ENCODE measurements at places on chromosomes 16 and 17.

DNA sequence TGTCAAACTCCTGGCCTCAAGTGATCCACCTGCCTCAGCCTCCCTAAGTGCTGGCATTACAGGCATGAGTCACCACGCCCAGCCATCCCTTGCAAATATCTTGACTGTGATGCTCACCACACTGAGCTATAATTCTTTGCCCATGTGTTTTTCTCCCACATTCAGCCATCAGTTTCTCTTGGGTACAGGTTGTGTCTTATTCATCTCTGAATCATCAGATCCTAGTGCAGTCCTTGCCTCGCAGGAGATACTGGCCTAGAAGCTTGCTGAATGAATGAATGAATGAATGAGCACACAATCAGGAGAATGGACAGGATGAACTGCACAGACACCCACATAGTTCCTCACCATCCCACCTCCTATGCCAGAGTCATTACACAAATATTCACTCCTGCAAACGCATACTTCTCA is 24.4 kb upstream of the ETV4 start:
- no peak for DNase-seq

DNA sequence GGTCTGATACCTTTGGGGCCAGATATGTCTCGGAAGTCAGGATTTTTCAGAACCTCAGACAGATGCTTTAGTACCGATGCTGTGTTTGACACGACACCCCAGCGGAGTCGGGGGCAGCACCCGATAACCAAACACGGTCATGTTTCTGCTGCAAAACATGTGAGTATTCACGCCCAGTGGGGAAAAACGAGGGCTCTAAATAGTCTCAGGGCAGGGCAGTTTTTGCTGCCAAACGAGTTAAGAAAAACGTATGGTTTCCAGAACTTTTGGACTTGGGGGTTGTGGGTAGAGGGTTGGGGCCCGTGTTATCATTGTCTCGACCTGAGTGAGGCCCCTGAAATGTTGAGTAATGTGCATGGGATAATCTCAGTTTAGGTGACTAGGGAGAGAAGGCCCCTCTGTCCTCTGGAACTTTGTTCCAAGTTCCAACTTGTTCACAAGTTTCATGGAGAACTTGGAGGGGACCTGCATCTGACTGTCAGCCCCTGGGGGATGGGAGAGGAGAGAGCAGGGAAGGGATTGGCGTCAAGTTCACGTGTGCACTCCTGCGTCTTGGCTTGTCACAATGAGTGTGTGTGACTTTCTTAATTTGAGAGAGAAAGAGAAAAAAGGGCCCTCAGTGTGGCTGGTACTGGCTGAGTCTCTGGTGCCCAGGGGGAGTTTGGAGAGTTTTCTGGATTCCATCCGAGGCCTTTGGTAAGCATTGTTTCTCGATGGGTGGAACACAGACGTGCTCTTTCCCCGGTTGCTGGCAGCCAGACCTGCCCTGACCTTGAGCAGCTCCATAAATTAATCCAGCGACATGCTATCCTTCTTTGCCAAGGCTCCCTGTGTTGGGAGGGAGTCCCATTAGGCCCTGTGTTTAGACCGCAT is 83.9 kb upstream of the CIBAR2 start:
- no peak for DNase-seq

DNA sequence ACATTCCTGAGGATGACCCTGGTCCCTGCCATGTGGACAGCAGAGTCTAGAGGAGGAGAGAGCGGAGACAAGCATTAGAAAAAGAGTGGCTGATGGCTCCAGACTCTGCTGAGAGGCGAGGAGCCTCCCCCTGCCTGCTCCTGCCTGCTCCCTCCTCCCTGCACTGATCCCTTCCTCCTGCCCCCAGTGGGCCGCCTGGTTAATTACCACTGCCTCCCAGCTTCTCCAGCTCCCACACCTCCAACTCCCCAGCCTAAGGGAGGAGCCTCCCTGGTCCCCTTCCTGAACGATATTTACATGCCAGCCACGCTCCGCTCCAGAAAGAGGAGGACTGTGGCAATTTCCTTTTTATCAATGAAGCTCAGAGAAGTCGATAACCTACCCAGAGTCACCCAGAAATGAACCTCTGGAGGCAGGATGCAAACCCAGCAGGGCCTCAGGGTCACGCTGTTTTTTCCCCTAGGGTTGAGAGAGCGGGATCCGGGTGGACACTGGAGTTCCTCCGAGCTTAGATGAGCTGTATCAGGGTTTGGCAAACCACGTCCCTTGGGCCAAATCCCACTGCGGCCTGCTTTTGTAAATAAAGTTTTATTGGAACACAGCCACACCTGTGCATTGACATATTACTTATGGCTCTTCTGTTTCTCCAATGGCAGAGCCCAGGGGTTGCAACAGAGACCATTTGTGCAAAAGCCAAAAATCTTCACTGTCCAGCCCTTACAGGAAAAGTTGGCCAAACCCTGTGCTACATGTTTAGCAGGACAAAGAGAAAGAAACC is 27.1 kb upstream of the JPH3 start:
- DNase-seq = peak; percentile 54

DNA sequence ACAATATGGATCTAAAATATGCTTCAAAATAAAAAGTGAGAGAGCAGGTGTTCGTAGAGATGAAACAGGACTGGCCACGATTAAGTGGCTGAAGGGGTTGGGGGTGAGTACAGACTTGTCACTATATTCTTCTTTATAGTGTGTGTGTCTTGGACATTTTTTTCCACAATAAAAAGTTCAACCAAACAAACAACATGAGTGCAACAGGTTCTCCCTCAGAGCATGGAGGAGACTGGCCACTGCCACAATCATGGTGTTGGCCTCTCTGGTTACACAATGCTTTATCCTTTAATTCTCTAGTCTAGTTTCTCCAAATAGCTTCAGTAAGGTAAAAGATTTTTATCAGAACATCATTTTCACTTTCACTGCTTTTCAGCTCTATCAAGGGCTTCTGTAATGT is 109.3 kb downstream of the PARN start:
- DNase-seq = no peak

DNA sequence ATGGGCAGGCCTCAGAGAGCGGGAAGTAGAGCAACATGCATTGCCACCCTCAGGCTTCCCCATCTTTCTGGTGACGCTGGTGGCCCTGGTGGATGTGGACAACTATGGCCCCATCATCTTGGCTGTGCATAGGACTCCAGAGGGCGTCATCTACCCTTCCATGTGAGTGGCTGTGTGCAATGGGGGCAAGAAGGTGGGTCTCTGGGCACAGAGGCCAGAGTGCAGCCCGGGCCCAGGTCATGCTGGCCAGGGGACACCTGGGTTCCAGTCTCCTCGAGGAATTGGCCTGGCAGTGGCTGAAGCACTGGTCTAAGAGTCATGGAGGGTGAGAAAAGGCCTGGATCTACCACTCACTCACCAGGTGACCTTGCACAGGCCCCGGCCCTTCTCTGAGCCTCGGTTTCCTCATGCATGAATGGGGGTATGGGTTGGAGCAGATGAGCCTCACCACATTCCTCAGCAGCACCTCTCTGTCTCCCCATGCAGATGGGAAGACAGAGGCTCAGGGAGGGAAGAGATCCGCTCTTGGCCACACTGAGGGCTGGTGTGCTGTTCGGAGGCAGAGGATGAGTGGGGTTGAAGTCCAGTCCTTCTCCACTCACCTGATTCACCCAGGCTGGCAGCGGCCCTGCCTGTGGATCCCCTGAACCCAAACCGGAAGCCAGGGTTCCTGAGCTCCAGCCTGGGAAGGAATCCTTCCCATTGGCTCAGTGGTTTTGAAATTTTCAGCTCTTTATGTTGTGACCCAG is 7.2 kb upstream of the ADGRG3 start:
- no peak for DNase-seq

DNA sequence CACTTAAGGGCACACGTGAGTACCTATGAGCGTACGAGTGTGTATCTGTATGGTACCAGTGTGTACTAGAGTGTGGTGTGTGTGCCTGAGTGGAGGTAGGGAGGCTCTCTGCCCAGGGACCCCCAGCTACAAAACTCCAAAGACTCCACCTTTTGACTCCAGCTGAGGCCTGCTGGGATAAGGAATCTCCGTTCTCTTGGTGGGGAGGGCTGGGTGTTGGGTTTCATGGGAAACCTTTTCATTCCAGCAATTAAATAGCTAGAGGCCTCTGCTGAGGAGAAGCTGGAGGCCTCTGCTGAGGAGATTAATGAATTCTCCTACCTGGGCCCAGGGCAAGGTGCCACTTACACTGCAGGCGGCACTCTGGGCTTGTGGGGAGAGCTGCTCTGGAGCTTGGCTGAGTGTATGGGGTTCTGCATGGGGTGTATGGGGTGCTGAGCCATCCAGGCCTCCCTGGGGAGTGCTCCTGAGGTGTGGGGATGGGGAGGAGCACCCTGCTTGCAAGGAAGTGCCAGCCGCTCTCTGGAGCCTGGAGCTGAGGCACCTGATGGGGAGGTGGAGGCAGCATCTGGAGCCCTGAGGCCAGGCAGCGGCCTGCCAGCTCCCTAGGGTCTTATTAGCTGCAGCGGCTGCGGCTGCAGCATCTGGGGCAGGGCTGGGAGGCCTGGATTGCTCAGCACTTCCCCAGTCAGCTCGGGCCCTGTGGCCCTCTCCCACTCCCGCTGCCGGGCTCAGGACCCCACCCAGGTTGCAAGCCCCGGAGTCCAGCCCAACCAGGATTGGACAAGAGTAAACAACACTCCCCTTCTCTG is 4.6 kb downstream of the ANKRD13B start:
- peak; percentile 39 for DNase-seq

DNA sequence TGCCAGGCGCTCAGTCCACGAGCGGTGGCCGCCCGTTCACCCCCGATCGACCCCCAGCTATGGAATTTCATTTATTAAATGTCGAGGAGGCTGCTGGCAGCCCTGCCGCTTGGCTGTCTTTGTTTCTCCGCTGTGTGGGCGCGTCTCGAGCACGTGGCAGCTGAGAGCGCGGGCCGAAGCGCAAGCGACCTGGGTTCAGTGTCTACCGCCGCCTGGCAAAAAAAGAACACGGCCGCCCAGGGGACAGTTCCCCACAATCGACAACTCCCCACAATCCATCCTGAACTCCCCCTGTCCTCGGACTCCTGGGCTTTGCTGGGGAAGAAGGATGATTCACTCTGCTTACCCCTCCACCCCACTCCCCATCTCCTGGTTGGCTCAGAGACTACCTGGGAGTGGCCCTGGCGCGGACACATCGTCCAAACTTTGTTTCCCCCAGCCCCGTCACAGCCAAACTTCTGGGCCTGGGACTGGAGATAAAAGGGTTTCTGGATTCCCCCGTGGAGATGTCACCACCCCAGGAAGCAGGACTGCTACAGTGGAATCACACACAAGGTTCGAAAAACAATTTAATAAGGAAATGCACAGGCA is 1.7 kb upstream of the ANKRD13B start:
- DNase-seq = peak; percentile 57

- no peak for DNase-seq
Measured at GRCh38 chr16:31456988-31457360, 2.3 kb upstream of the ARMC5 start.
